PC-9 (cell line): ENCODE measurements at places on chromosomes 7 and 10.

GRCh38 chr10:61975391-61975932, 74.0 kb downstream of the ARID5B start:
- DNase-seq: no peak

- no peak for DNase-seq
Measured at GRCh38 chr10:15320522-15321203, 50.4 kb downstream of the FAM171A1 start.

GRCh38 chr10:7895699-7896090, 77.4 kb downstream of the TAF3 start:
- no peak for DNase-seq

DNA sequence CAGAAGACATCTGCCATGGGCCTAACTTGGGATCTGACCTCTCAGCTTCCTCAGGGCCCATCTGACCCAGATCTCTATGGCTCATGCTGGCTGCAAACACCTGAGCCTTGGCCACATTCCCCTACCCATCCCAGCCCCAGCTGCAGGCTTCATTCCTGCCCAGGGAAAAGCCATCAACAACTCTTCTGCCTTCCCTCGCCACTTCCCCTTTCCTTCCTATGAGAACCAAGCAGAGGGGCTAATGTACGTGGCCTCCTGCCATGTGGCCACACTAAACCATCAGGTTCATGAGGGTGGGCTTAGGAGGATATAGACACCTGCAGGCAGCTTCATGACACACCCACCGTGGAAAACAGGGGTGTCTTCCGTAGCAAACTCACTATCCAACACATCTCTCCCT, 312.2 kb downstream of the GALNT17 start:
- DNase-seq: no peak

GRCh38 chr7:124489082-124489819, 276.3 kb downstream of the GPR37 start:
- no peak for DNase-seq

- DNase-seq: no peak
Measured at GRCh38 chr7:146885231-146885630, 768.6 kb downstream of the CNTNAP2 start.

DNA sequence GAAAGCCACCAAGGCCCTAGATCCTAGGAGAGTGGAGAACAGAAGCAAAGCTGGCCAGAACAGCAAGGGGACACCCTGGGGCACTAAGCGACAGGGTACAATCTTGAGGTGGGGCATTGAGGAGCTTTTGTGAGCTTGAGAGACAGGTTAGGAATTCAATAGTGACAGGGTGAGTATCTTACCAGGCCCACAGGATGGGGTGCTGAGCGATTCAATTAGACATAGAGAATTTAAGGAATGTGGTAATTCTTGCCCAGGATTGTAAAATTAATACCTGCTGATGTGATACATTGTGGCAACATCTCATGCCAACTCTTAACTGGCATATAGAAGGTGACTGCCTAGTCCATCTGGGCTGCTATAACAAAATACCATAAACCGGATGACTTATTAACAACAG, 14.0 kb downstream of the RBP3 start:
- DNase-seq: peak; percentile 71

GRCh38 chr7:139844779-139845442, 15.8 kb downstream of the TBXAS1 start:
- no peak for DNase-seq

DNA sequence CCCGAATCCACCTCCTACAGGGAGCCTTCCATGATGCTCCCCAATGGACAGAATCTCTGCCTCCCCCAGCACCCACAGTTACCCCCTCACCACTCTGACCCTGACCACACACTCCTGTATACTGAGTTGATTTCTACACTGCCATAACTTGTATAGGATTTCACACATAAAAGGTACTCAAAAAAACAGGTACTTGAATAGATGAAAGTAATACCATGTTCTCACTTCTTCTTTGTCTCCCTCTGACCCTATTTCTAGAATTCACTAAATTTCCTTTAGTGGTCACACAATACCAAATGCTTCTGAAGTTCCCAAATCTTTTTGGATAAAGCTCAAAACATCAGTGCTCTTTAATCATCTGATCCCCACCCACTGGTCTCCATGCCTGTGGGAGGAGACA, 45.4 kb downstream of the HSPA12A start:
- no peak for DNase-seq

GRCh38 chr10:58017719-58018367, 249.9 kb downstream of the IPMK start:
- DNase-seq: no peak

GRCh38 chr10:4733150-4733842, 92.7 kb upstream of the AKR1E2 start:
- DNase-seq: peak; percentile 67

DNA sequence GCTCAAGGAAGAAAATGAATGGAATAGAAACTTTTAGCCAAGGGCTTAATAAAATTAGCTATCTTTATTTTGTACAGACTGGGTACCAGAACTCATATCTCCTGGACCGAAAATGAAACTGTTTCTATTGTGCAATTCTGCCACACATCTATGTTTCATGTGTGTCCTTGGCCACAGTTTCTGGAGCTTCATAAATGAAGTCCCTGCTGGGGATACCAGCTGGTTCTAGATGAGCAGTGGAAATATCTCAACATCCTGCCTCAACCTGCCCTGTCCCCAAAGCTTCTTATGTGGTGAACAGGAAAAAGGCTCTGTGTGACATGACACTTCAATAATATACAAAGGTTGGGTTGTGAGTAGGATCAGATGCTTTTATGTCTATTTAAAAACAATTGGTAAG, 310.1 kb upstream of the SORCS1 start:
- no peak for DNase-seq

- no peak for DNase-seq
Measured at GRCh38 chr7:25947669-25948516, 204.1 kb upstream of the NFE2L3 start.

- DNase-seq: peak; percentile 47
Measured at GRCh38 chr7:33195264-33195663, 65.9 kb downstream of the BBS9 start.

- no peak for DNase-seq
Measured at GRCh38 chr10:96850825-96851224, 18.7 kb downstream of the LCOR start.

DNA sequence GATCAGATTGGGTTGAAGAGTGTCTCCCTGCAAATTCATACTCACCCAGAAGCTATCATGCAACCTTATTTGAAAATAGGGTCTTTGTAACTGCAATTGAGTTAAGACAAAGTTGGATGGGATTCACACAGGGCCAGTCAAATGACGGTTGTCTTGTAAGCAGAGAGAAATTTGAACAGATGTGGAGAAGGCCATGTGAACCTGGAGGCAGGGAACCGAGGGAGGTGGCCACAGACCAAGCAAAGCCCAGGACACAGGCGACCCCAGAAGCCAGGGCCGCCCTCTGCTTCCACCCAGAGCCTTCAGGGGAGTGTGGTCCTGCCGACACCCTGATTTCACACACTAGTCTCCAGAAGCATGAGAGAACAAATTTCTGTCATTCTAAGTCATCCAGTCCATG, 140.8 kb downstream of the SFMBT2 start:
- no peak for DNase-seq

DNA sequence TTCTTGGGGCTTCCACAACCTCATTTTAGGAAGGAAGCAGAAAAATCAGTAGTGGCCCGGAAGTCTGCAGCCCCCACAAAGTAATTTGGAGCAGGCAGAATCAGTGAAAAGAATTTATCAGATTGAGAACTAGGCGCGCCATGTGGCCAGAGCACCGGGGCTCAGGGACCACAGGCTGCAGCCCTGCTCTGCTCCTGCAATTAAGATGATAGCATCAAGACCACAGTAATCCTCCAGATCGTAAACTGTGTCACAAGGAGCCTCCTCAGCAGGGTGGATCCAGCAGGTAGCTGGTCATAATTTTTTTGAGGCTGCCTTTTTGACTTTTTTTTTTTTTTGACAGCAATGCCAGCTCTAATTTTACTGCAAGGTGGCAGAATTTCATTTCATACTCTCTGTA, 209.0 kb upstream of the ZMIZ1 start:
- peak; percentile 15 for DNase-seq

DNA sequence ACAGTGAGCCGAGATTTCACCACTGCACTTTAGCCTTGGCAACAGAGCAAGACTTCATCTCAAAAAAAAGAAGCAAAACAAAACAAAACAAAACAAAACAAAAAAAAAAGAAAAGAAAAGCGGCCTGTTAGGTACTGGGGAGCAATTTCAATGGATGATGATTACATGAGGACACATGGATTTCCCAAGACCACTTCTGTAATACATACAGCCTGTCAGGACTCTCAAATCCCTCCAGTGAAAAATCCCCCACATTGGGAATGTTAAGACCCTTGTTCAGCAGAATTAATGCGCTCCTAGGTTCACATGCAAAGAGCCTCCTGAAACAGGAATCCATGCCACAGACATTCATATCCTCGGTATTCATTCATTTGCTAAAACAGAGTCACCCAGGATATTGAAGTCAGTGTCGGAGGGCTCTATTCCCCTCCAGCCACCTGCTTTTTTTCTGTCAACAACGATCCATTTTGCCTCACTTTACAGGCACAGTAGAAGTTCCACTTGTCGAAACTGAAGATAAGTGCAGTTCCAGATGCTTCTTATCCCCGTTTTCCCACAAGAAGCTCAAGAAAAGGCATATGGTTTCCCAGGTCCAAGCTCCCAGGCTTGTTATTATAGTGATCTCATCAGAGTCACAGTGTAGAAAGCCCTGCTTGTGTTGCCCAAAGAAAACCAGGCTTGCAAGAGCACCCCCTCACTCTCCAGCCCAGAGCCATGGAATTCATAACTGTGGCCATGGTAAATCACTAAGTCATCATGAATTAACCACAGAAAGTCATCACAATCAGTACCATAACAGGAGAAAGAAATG, 20.2 kb downstream of the SLC16A12 start:
- DNase-seq: no peak

- no peak for DNase-seq
Measured at GRCh38 chr10:86642499-86642898, 11.8 kb upstream of the OPN4 start.

DNA sequence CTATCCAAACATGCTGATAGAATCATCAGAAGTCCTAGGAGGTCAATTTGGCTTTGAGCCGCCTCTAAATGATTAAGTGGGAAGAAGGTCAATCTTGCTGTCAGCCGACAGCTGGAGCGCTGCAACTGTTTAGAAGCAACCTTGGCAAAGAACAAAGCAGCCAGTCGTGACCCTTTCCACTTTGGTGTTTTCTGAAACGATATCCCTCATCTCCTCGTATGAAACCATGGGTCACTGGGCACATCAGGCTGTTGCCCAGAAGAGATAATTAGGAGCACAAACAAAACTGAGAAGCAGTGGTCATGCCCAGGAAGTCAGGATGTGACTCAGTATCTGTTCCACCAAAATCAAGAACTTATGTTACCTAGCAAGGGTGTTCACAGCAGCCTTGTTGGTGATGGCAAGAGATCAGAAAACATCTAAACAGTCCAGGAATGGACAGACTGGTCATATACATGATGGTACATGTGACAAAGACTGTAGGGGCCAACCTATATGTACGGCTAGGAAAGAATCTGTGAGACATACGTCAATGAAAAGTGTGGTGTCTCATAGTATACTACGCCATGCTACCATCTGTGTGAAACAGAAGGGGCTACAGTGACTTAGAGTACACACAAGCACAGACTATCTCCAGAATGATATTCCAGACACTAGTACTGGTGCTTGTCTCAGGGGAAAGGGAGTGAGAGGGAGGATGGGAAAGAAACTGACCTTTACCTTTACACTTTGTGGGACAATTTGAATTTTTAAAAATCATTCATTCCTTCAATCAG, 22.4 kb downstream of the STN1 start:
- no peak for DNase-seq
